AG04450 (cell line): ENCODE measurements at places on chromosomes 13 and 19. TPM values are rescaled to one million over a fixed set of nuclear protein-coding genes. Genes with fewer than 3 reads are reported as not detected.

GRCh38 chr13:23850134-23850533 is 39.1 kb downstream of the MIPEP start:
- DNase-seq = no peak

GIPR gene
- polyA plus RNA-seq = 0.61 and 0.68 TPM in 2 replicates

DNA sequence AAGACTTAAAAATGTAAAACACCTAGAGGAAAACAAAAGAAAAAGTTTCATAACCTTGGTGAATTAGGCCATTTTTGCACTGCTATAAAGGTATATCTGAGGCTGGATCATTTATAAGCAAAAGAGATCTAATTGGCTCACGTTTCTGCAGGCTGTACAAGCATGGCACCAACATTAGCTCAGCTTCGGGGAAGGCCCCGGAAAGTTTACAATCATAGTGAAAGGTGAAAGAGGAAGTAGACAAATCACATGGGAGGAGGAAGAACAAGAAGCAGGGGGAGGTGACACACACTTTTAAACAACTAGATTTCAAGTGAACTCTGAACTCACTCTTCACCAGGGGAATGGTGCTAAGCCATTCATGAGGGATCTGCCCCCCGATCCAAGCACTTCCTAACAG is 1358.5 kb upstream of the PCDH9 start:
- no peak for DNase-seq

ZNF835 gene
- not detected in 2 replicates for polyA plus RNA-seq

GRCh38 chr19:16445238-16446107 is 26.3 kb downstream of the EPS15L1 start:
- no peak for DNase-seq

DNA sequence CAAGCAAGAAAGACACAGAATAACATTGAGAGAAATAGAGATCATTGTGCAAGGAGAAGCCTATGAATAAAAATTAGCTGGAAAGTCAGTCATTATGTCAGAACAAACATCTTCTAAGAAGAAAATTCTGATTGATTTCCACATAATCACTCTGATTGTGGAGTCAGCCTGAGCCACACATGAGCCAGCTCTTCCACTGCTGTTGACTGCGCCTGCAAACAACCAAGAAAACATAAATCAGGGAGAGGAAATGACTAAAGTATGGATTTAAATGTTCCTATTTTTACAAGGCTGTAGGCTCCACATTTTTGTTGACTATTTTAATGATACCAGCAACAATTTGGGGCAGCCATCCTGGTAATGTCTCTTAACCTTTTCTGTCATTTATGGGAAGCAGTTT is 962.3 kb downstream of the EFNB2 start:
- DNase-seq = no peak

DNA sequence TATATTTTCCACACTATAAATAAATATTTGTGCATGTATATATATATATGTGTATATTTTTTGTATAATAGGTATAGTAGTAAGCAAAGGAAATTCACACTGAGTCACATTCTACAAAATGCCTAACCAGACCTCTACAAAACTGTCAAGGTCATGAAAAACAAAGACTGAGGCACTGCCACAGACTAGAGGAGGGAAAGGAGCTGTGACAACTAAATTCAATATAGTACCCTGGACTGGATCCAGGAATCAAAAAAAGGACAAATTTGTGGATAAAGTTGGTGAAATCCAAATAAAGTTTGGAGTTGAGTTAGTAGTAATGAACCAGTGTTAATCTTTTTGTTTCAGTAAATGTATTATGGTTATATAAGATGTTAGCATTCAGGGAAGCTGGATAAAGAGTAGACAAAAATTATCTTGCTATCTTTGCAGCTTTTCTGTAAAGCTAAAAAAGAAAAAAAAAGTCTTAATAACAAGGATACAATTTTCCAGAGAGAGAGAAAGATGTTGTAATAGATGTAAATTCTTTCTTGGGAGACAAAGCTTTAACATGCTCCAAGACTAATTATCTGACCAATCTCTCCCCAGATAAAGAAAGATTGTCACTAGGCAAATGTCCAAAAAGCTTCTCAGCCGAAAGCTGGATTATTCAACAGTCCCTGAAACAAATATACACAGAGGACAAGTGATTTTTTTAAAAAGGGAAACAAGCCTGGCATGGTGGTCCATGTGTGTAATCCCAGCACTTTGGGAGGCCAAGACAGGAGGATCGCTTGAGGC is 19.1 kb downstream of the SYDE1 start:
- DNase-seq = no peak
